ENCODE measurements at places on chromosomes 1 and 21. TPM values are rescaled to one million over a fixed set of nuclear protein-coding genes. Genes with fewer than 3 reads are reported as not detected.

Gene VSIG8
- total RNA-seq: not detected

DNA sequence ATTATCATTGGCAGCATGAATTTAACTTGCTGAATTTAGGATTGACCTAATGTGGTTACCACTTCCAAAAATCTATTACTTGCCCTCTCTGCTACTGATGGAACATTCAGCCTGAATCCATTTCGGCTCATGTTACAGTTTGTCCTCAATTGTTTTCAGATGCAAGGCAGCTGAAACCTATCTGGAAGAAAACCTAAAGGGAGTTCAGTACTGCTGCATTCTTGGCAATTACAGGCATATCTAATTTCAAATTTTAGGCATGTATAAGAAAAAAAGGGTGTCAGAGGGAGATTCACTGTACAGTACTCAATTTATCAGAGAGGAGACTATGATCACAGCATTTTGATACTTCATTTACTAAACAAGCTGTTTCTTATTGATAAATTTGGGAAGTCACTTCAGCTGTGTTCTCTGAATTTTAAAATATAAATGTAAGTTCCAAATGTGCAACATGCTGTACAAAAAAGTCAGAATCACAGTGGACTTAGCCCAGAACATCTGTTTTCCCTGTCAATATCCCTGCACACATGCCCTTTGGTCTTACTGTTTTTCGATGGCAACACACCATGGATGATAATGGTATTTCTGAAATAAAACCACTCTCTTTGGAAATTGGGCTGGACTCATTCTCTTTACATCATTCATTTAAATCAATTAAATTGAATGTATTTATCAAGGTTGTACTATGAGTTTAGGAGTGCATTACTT lies 651.6 kb upstream of the ADGRL4 start:
- no peak for DNase-seq

- no peak for DNase-seq
Observed at GRCh38 chr1:211326528-211327345, at the start of gene TRAF5. TSS of gene TRAF5 (plus strand) at chr1:211326833. CDS start at chr1:211353240, 26,407 bp downstream.

DNA sequence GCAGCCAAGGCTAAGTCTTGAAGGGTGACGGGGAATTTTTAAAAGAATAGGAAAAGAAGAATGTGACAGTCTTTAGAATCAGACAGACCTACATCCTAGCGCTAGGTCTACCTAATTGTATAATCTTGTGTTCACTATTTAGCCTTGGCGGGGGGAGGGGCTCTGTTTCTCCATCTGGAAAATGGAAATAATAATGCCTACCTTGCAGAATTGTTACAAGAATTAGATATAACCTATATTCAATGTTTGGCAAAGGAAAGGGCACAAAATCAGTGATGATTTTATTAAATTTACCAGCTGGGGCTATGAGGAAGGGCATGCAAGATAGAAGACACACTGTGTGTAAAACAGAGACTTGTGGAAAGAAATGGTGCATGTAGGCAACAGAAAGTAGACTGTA lies 154.8 kb downstream of the ZBTB18 start:
- no peak for DNase-seq

DNA sequence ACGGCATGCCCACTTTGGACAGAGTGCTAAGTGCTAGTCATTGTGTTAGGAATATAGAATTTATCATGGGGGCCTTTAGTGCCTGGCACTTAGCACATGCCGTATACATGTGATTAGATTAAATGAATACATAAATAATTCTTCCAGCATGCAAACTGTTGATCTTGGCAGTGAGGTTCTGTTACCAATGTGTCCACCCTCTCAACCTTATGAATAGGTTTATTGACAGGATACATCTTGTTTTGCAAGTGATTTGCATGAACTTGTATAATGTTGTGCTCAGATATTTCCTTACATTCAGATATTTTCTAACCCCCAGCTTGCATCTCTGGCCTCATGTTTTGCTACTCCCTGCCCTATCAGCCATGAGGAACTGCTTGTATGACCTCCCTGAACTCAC lies 60.3 kb upstream of the ZNF648 start:
- no peak for DNase-seq

Measured in Caco-2 (cell line).